ENCODE measurements at places on chromosomes 16 and 17.

GRCh38 chr17:15888436-15888835 is 56.5 kb upstream of the ADORA2B start:
- DNase-seq = no peak

GRCh38 chr16:79969458-79969857 is 368.9 kb upstream of the MAF start:
- no peak for DNase-seq

- DNase-seq = no peak
Observed at GRCh38 chr16:29789775-29790182, 772 bp upstream of the KIF22 start.

DNA sequence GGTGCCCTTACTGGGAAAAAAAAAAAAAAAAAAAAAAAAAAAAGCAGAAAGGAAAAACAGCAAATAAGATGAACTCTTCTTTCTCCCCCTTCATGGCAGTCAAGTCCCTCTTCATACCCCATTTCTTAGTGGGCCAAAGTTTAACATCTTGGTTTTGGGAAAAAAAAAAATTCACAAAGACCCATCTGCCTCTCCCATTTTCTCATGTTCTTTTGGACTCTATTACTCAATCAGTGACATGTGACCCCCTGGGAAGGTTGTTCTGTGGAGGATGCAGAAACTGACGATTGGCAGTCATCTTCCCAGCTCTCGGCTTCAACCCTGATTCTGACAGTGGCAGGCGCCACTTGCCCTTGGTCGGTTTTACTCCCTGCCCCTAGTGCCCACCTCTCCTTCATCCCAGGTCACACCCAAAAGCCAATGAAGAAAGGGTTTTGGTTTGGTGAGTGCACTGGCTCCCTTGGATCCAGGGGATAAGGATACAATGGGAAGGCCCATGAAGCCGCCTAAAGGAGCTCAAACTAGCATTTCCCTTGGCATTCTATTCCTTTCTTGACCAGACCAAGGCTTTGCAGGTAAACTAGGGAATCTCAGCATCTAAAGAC is 60.7 kb upstream of the TBX2 start:
- DNase-seq = no peak

GRCh38 chr16:83515395-83515794 is 292.4 kb upstream of the HSBP1 start:
- no peak for DNase-seq

DNA sequence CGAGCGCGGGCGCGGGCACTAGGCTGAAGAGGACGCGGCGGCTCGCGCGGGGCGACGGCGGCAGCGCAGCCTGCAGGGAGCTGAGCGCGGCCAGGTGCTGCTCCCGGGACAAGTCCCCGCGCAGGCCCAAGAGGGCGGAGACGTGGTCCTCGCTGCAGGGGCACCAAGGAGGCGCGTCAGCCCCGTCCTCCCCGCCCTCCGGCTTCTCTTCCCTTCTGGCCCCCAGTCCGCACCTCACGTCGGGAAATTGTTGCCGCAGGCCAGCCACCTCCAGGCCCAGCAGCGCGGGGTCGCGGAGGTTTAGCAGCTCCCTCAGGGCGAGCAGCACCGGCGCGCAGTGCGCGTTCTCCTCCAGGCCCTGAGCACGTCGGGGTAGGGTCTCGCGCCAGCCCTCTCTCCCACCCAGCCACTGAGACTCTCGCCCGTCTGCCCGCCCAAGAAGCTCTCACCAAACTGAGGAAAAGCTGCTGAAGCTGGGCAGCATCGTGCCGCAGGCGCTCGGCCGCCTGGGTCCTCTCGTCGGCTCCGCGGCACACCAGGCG is 761 bp upstream of the MATCAP1 start:
- no peak for DNase-seq

- no peak for DNase-seq
Observed at GRCh38 chr16:57301126-57301817, 16.8 kb upstream of the PLLP start.

DNA sequence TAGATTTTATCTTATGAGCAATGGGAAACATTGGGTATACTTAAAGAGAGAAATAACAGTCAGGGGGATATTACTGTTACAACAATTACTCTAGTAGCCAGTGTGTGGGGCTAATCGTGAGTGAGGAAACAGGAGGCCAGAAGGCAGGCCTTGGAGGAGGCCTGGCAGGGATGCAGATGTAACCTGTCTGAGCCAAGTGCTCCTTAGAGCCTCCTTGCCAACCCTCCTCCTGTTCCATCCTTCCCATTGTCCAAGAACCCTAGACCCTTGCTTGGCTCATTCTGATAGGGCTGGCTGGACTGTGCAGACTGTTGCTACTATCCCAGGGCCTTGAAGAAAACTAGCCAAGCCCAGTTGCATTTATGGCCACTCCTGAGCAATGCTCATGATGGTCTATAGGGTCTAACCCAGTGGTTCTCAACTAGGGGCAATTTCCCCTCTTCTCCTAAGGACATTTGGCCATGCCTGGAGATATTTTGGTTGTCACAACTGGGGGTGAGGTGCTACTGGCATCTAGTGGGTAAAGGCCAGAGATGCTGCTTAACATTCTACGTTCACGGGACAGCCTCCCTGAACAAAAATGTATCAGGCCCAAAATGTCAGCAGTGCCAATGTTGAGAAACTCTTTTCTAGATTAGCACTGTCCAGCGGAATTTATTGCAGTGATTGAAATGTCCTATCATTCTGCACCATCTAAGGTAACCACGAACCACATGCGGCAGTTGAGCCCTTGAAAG is 24.4 kb upstream of the WSCD1 start:
- DNase-seq = no peak

DNA sequence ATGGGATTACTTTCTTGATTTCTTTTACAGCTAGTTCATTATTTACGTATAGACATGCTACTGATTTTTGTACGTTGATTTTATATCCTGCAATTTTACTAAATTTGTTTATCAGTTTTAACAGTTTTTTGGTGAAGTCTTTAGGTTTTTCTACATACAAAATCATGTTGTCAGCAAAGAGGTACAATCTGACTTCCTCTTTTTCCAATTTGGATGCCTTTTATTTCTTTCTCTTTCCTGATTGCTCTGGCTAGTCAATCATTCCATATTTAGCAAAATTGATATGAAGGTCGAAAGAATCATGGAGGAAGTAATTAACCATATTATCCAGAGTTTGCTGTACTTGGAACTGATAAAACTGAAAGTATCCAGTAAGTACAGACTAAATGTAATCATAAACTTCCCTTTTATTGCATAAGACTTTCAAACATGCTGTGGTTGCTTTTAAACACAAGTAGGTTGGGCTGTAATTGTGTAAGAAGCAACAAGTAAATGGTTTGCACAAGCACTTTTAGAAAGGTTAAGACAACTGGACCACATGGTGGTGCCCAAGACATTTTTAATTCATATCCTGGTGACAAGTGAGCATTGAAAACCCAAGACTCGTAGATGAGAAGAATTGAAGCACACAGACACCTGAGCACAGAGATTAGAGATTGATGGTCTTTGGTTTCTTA is 8.4 kb downstream of the GDE1 start:
- DNase-seq = no peak

DNA sequence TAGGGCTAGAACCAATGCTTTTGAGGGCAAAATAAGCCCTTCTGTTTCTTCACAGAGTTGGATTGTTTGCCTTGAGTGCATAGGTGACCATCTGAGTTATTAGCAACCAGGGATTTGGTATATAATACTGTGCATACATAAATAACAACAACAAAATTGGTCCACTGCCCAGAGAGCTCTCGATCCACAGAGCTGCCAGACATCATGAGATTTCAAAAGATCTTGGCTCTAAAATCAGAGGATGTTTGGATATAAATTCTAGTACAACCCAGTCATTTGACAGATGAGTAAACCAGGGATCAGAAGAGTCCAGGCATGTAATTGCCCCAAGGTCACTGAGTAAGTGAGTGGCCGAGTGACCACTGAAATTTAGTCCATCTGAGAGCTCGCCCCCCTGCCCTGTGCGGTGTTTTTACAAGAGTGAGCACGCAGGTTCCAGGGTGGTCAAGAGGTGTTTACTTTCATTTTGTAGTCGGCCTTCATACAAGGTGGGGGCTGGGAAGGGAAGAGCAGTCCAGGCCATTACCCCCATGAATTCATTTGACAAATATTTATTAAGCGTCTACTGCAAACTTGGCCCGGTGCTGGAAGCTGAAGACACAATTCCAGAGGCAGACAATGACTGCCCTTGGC is 1.8 kb upstream of the MT2A start:
- DNase-seq = peak; percentile 83

GRCh38 chr17:1154704-1155103 is 25.1 kb downstream of the ABR start:
- no peak for DNase-seq

GRCh38 chr16:80627108-80627507 is 86.3 kb downstream of the DYNLRB2 start:
- DNase-seq = no peak

- peak; percentile 55 for DNase-seq
Observed at GRCh38 chr17:6555331-6556120, 829 bp downstream of the PITPNM3 start.

DNA sequence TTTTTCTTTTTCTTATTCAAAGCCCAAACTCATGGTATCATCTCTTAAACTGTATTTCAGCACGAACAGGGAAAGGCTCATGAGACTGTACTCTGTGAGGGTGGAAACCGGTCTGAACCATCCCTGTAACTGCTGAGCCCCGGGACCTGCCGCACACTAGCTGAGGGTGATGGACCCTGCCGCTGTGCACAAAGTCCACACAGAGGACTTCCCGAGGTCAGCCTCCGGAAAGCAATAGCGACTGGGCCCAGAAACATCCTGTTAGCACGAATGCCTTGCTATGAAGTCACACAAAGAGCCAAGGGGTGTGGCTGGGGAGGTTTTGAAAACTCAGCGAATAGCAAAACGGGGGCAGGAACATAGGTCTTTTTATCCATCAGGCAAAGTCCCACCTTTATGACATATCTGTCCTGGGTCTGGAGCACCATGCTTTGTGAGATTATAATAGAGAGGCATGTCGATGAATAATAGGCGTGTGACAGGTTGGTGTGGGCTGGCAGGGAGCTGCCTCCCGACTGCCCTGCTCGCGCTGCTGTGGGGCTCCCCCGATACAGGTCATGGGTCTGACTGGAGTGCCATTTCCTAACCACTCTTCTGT is 33.4 kb downstream of the CDK5R1 start:
- DNase-seq = peak; percentile 39

DNA sequence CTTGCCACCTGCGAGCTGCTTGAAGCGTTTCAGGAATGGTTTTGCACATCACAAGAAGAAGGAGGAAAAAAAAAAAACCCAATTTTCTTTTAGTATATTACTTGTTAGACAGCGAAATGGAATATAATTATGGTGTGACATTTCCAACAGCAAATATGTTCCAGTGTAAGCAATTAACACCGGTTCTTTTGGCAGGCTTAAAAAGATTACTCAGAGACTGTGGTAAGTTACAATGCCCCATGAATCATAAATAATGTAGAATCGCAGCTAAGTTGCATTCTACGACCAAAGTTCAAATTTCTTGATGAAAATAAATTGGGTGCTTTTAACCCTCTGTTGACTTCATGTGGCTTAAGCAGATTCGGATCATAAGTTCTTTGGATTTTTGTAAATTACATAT is 245.2 kb downstream of the XYLT1 start:
- DNase-seq = no peak

DNA sequence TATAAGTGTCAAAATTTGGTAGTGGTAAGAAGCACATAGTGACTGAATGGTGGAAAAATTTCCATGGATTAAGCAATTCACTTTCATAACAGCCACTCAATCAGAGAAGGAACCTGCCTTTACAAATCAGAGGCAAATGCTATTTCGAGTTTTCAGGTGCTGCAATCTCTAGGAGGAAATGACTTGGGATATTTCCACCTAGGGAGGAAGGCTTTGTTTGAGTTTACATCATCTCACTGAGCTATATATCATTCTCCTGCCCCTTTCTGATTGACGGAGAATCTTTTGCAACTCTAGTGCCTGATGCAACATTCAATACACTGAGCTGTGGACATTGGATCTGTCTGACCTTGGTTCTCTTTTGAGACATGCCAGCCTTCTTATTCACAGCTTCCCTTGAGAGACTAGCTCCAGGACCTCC is 26.3 kb downstream of the MARCHF10 start:
- DNase-seq = no peak

DNA sequence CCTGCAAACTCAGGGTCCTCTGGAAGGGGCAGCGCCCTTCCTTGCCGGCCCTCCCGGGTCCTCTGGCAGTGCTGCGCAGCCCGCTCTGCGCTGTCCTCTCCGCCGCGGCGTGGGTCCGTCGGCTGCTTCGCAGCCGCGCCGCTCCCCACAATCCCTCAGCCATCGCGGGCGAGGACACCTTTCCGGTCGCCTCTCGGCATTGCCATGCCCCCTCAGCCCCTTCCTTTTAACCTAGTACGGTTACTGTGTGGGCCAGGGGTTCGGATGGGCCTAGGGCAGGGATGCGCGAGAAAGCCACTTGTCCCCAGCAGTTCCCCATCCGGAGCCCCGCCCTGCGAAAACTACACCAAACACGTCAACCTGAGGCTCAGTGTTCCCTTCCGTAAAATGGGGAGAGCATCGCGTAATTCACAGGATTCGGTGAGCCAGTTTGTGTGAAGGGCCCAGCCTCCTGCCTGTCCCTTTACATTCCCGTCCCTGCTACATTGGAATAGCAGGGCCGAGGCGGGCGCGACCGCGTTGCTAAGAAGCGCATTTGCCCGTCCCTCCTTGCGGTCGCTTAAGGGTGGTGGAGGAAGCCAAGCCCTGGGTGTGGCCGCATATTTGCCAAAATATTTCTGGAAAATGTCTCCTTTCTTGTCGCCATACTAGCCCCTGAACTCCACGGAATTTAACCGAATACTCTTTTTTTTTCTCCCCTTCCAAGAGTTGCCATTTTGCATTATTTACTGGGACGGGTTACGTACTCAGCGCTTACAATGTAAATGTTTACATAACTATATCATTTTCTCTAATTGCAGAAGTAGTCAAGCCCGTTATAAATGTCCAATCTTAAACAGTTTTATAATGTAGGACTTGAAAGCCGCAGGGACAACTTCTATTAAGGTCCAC is 13.2 kb downstream of the COPZ2 start:
- DNase-seq = peak; percentile 46

- no peak for DNase-seq
Observed at GRCh38 chr17:55549140-55549539, 37.9 kb upstream of the SMIM36 start.

GRCh38 chr16:51267681-51268080 is 116.6 kb upstream of the SALL1 start:
- no peak for DNase-seq

DNA sequence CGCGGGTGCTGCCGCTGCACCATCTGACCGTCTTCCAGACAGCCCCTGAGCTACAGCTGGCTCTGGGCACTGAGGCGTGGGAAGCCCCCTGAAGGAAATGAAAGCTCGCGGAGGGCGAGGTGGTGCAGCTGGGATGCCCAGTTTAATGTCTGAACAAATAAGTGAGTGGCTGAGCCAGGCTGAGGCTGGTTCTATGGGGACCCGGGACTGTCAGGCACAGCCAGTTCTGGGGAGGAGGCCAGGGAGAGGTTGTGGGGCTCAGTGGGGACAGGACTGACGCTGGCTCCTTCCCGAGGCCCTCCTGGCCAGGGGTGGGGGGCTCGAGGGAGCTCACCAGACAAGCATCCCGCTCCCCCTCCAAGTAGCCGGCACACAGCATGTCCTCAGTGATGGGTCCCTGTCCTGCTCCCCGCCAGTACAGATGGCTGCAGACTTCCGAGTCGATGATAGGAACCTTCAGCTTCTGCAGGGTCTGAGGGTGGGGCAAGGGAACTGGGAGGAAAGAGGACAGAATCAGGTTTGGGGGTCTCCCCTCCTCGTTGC is 4.4 kb downstream of the PRSS22 start:
- no peak for DNase-seq
